Vagina (tissue), 2 donors: ENCODE measurements at places on chromosomes 13 and 19. TPM values are rescaled to one million over a fixed set of nuclear protein-coding genes. Genes with fewer than 3 reads are reported as not detected.

DNA sequence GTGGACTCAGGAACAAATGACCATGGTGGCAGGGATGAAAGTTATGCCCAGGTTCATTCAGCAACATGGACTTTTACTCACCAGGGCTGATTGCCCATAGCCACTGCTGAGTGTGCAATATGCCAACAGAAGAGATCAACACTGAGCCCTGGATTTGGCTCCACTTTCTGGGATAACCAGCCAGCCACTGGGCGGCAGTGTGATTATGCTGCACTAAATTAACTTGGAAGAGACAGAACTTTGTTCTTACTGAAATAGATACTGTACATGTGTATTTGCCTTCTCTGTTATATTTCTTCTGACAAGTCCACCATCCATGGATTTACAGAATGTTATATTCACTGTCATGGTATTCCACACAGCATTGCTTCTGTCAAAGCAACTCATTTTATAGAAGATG is 257.4 kb downstream of the TDRD3 start:
- no peak overlapping the region for H3K27ac ChIP-seq
- DNase-seq, result no peak
- H3K27me3 ChIP-seq, result no peaks in the 10 kb centered on the region
- H3K4me3 ChIP-seq, result no peak overlapping the region
- H3K4me1 ChIP-seq, result no peaks in the 10 kb centered on the region

DNA sequence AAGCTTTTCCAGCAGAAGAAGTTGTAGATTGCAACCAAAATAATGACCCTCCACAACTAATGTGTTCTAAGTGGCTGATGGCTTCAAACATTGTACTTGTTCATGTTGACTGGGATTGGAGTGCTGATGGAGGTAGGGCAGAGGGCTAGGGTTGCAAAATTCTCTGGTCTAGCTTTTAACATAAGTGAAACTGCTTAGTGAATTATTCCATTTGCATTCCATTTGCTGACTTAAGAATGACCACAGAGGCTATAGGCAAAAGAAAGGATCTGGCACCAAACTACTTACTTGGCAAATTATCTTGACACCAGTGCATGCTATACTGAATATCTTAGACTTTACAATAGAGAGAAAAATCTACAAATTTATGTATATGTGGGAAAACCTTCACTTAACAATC is 287.0 kb downstream of the FGF9 start:
- H3K27me3 ChIP-seq, result no peaks in the 10 kb centered on the region
- no peak for DNase-seq
- no peak overlapping the region for H3K4me3 ChIP-seq
- H3K4me1 ChIP-seq, result no peaks in the 10 kb centered on the region

GRCh38 chr13:53507741-53508140 is 479.1 kb downstream of the OLFM4 start:
- no peaks in the 10 kb centered on the region for H3K27me3 ChIP-seq
- H3K36me3 ChIP-seq, result no peaks in the 10 kb centered on the region
- DNase-seq, result no peak
- H3K27ac ChIP-seq, result no peak overlapping the region
- no peaks in the 10 kb centered on the region for H3K4me1 ChIP-seq
- H3K4me3 ChIP-seq, result no peak overlapping the region

SIGLEC12 gene
- total RNA-seq, result not detected

GRCh38 chr19:41344162-41344561 is 9.6 kb downstream of the TGFB1 start:
- peaks cover 2% of the 10 kb centered on the region for H3K4me1 ChIP-seq
- H3K27me3 ChIP-seq, result no peaks in the 10 kb centered on the region
- H3K36me3 ChIP-seq, result peaks cover 66% of the 10 kb centered on the region

ZNF345 gene
- 6.9 TPM for total RNA-seq

- no peak for DNase-seq
- no peak overlapping the region for H3K27ac ChIP-seq
- H3K4me1 ChIP-seq, result no peaks in the 10 kb centered on the region
- no peaks in the 10 kb centered on the region for H3K36me3 ChIP-seq
- H3K27me3 ChIP-seq, result no peaks in the 10 kb centered on the region
Observed at GRCh38 chr13:53207556-53207955, 178.9 kb downstream of the OLFM4 start.

GARRE1 gene
- 28.5 TPM for total RNA-seq

KIR3DL1 gene
- total RNA-seq, result not detected

- no peak overlapping the region for H3K27ac ChIP-seq
- no peak overlapping the region for H3K4me3 ChIP-seq
- DNase-seq, result no peak
- H3K4me1 ChIP-seq, result no peaks in the 10 kb centered on the region
- H3K36me3 ChIP-seq, result no peaks in the 10 kb centered on the region
- no peaks in the 10 kb centered on the region for H3K27me3 ChIP-seq
Observed at GRCh38 chr13:44188257-44188656, 185.4 kb upstream of the SERP2 start.

- no peaks in the 10 kb centered on the region for H3K27me3 ChIP-seq
- H3K4me1 ChIP-seq, result no peaks in the 10 kb centered on the region
- no peak within 1 kb of the TSS for H3K4me3 ChIP-seq
- no peak within 1 kb of the TSS for H3K27ac ChIP-seq
- no peak for DNase-seq
- no peaks in the 10 kb centered on the region for H3K36me3 ChIP-seq
Observed at GRCh38 chr19:55836340-55836739, at the start of gene NLRP4. Gene NLRP4 (plus strand): TSS chr19:55836540. CDS start chr19:55852081, 15,541 bp downstream.

RFX1 gene
- total RNA-seq, result 9.6 TPM

PLVAP gene
- 74.9 TPM for total RNA-seq

CATSPERD gene
- not detected for total RNA-seq

DNA sequence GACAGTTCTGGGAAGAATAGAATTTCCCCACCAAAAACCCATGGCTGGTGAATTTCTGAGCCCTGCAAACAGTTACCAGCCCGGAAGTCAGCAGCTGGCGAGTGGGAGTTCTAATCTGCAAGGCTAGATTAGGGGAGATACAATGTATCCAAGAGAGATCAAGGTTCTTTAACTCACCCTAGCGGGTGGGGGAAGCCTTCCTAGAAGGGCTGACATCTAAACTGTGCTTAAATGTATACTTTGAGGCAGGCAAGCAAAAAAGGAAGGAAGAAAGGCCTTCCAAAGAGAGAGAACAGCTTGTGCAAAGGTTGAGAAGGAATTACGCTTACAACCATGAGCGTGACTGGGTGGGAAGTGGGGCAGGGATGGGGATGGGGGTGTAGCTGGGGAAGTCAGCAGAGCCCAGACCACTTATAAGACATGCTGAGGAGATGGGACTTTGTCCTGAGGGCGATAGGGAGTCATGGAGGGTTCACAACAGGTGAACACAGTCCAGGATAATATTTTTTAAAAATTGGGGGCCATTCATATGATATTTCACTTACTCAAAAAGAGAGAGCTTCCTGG is 20.8 kb upstream of the ZNRF4 start:
- no peaks in the 10 kb centered on the region for H3K27me3 ChIP-seq
- no peak overlapping the region for H3K4me3 ChIP-seq
- H3K4me1 ChIP-seq, result no peaks in the 10 kb centered on the region
- no peak for DNase-seq
- H3K36me3 ChIP-seq, result no peaks in the 10 kb centered on the region

- H3K27me3 ChIP-seq, result no peaks in the 10 kb centered on the region
- H3K4me1 ChIP-seq, result peaks cover 7% of the 10 kb centered on the region
- no peak overlapping the region for H3K27ac ChIP-seq
- DNase-seq, result no peak
Observed at GRCh38 chr19:4606921-4607678, 32.2 kb upstream of the TNFAIP8L1 start.

GPR4 gene
- 3.4 TPM for total RNA-seq

TUBA3C gene
- not detected for total RNA-seq

DNA sequence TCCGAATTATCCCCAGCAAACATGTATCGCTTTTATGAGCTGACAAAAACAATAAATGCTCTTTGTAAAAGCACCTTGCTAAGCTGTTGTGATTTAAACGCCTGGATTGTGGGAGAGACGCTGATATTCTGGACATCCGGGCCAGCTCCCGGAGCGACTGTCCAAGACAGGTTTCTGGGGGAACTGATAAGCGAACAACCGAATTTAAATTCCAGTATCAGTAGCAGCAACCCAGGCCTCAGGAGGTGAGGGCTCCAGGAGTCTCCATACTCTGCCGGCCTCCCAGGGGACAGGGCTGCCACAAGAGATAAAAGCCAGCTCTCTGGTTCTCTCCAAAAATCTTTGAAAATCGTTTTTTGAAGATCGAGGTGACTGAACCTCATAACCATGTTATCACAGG is 50.3 kb upstream of the VSTM2B start:
- peak; percentile 42 for DNase-seq
- no peaks in the 10 kb centered on the region for H3K27me3 ChIP-seq
- H3K36me3 ChIP-seq, result no peaks in the 10 kb centered on the region
- H3K27ac ChIP-seq, result no peak overlapping the region
- H3K4me1 ChIP-seq, result no peaks in the 10 kb centered on the region
- H3K4me3 ChIP-seq, result no peak overlapping the region

DNA sequence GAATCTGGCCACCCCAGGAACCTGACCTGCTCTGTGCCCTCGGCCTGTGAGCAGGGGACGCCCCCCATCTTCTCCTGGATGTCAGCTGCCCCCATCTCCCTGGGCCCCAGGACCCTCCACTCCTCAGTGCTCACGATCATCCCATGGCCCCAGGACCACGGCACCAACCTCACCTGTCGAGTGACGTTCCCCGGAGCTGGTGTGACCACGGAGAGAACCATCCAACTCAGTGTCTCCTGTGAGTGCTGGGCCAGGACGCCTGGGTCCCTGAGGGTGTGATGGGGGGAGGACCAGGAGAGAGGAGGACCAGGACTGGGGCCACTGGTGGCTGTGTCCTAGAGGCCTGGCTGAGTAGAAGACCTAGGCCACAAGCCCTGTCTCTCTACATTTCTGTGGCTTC is 13.0 kb upstream of the CD33 start:
- H3K36me3 ChIP-seq, result no peaks in the 10 kb centered on the region
- H3K4me3 ChIP-seq, result no peak overlapping the region
- H3K27me3 ChIP-seq, result no peaks in the 10 kb centered on the region
- no peak for DNase-seq

GRCh38 chr13:41928323-41928722 is 32.6 kb downstream of the VWA8 start:
- H3K27ac ChIP-seq, result no peak overlapping the region
- no peak for DNase-seq

DNA sequence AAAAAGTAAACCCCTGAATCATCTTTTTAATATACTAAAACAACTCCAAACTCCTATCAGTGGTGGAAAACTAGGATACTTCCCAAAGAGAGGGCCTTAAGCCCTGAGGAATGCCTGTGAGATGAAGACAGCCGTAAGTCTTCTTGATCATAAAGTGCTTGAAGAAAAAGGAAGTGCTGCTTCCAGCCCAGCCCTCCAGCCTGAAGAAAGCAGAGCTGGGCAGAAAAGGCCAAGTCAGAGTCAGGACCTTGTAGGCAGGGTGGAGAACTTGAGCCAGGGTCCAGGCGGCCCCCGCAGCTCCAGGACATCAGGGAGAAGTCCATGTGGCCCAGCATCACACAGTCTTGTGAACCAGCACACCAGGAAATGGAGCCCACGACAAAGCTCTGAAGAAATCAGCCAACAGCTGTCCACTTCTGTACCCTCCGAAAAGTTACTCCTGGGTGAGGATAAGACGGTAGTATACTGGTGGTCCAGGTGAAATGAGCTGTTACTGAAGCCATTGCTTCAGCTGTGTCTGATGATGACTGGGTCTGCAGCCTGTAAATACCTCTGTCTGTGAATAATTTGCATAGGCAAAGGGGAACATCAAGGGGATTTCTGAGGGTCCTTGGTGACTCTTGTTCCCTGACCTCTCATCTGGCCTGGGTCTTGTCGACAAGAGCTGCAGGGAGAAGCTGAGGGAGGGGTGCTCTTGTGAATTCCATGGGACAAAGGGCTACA is 18.7 kb upstream of the CRYL1 start:
- H3K36me3 ChIP-seq, result no peaks in the 10 kb centered on the region
- no peak overlapping the region for H3K27ac ChIP-seq
- no peak overlapping the region for H3K4me3 ChIP-seq
- no peaks in the 10 kb centered on the region for H3K4me1 ChIP-seq
- H3K27me3 ChIP-seq, result no peaks in the 10 kb centered on the region

DNA sequence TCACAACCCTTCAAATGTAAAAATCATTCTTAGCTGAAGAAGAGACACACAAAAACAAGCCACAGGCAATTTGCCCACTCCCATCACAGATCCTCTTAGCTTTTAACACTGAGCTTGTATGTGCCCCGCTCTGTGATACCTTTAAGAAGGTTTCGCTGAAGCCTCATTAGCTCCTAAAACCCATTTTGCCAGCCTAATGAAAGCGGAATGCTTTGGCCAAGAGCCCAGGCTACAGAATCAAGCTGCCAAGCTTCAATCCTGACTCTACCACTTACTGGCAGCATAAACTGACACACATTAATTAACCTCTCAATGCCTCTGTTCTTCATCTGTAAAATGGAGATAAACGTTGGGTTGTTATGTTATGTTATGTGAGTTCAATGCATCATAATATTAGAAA is 10.5 kb downstream of the ZNF112 start:
- no peak overlapping the region for H3K4me3 ChIP-seq
- no peaks in the 10 kb centered on the region for H3K27me3 ChIP-seq
- peaks cover 30% of the 10 kb centered on the region for H3K36me3 ChIP-seq
- no peak overlapping the region for H3K27ac ChIP-seq

KPNA3 gene
- total RNA-seq, result 17.2 TPM

DNA sequence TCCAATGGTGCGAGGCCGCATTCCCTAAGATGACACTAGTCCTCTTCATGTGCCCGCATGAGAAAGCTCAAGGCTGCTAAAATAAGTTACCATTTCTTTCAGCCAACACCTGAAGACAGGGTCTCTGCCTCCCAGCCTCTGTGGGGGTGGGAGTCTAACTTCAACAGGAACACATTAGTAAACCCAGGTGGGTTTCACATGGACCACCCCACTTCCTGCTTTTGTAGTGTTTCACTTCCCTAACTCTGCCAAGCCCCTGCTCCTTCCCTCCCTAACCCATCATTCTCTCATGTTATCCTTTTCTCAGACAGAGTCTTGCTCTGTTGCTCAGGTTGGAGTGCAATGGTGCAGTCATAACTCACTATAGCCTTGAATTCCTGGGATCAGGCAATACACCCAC is 783.6 kb downstream of the UQCRFS1 start:
- no peak overlapping the region for H3K4me3 ChIP-seq
- H3K27ac ChIP-seq, result no peak overlapping the region
- H3K27me3 ChIP-seq, result no peaks in the 10 kb centered on the region
- no peak for DNase-seq
- H3K4me1 ChIP-seq, result no peaks in the 10 kb centered on the region

GRCh38 chr19:13284929-13285928 is 135.0 kb downstream of the IER2 start:
- H3K4me3 ChIP-seq, result no peak overlapping the region
- no peaks in the 10 kb centered on the region for H3K27me3 ChIP-seq
- no peaks in the 10 kb centered on the region for H3K36me3 ChIP-seq
